Karpas-422 (cell line): ENCODE measurements at places on chromosomes 11 and 22.

- no peak for DNase-seq
Observed at GRCh38 chr11:92457250-92457649, 232.6 kb downstream of the FAT3 start.

- DNase-seq: no peak
Observed at GRCh38 chr22:44406341-44407170, 91.5 kb downstream of the RTL6 start.

DNA sequence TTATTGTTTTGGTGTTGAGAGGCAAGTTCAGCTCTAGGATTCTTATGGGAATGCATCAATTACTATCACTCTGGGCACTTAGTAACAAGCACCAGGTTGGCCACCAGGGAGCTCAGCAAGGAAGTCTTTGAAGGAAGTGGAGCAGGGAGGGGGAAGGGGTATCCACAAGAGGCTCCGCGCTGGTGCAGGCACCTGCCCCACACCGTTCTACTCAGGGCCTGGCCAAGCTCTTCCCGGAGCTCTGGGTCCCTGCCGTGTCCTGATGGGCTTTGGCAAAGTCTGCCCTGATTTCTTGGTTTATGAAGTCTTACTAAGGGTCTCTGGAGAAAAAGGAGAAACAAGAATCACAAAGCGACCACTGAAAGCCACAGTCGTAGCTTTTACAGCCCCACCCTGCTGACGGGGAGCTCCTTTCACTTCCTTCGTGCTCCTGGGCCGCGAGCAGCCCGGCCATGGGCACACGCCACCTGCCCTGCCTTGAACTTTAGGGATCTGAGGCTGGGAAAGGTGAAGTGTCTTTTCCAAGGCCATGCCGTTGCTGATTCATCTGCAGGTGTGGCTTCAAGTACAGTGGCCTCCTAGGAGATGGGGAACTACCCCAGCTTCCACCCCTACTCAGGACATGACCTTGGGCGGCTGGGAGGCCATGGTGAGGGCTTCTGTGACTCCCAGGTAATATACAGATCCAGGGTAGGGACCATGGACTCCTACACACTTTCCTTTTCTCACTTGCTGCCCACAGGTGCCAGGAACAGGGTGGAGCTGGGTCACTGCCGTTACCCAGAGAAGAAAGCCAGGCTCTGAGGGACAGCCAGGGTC, 15.9 kb upstream of the LRRC32 start:
- DNase-seq: no peak

GRCh38 chr22:47681411-47682165, 919.1 kb downstream of the TBC1D22A start:
- DNase-seq: no peak

DNA sequence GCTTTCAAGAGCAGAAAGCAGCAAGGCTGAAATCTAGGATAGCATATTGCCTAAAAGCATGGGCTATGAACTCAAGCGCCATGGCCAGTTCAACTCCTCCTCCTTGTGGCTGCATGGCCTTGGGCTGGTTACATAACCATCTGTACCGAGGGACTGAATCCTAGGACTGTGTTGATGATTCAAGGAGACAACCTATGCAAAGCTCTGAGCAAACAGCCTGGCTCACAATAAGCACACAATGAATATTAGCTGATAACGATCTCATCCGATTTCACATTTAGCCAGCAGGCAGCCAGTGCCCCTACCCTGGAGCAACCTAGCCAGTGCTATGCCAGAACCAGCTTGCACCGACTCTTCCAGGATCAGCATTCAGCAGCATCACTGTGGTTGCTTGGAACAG, 698.4 kb downstream of the TBC1D22A start:
- no peak for DNase-seq

- DNase-seq: no peak
Observed at GRCh38 chr11:14107050-14107430, 144.5 kb downstream of the SPON1 start.

DNA sequence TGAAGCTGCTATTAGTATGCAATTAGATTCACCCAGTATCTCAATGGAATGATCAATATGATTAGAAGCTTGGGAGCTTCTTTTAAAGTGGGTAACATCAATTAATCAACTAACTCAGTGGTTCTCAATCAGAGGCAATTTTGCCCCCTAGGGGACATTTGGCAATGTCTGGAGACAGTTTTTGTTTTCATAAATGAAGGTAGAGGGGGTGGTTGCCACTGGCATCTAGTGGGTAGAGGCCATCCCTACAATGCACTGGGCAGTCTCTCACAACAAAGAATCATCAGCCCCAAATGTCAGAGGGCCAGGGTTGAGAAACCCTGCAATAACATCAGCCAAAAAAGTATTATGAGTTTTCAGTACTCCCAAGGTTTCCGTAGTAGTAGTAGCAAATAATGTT, 5.9 kb upstream of the AMOTL1 start:
- DNase-seq: peak; percentile 65

DNA sequence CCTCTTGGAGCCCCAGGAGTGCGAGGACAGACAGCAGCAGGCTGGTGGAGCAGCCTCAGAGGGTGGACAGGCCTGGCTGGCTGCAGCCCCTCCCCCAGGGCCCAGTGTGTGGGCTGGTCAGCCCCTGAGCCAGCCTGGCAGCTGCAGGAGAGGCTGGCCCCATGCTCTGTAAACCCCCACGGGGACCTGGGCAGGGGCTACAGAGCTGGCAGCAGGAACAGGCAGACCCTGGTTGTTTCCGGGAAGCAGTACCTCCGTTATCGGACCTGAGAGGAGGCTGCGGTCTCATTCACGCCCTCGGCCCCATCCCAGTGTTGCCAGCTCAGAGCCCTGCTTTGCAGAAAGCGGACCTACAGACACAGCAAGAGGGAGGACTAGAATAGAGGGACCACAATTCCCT, 38.5 kb upstream of the COMT start:
- DNase-seq: no peak

- peak; percentile 78 for DNase-seq
Observed at GRCh38 chr11:130213143-130213978, 53.8 kb downstream of the ST14 start.

DNA sequence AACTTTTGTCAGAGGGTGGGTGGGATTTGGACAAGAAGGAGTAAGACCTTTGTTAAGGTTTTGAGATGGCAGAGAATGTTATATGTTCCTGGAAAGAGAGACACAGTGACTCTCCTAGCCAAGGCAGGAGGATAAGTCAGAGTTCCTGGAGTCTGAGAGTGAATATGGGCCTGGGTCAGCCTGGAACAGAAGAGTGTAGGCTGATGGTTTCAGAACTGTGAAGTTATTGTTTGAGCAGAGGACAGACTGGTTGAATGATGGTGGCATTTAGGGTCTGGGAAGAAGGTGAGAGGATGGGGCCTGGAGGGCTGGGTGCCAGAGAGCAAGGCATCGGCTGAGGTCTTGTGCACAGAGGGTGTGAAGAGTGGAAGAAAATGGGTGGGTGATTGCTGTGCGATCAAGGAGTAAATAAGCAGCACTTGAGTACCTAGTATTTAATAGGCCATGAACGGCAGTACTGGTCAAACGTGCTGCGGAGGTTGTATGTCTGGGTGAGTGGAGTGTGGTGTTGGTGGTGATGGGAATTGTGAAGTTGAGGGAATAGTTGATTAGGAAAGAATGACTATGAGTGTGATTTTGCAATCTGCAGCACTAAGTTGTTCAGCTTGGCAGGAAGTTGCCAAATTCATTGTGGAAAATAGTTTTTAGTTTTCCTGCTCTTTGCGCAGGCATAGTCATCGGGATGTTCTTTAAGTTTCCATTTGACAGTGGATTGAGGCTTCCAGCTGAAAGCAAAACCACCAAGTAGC, 1.8 kb downstream of the PANX1 start:
- peak; percentile 58 for DNase-seq

- no peak for DNase-seq
Observed at GRCh38 chr22:45430871-45431270, 17.4 kb downstream of the RIBC2 start.

DNA sequence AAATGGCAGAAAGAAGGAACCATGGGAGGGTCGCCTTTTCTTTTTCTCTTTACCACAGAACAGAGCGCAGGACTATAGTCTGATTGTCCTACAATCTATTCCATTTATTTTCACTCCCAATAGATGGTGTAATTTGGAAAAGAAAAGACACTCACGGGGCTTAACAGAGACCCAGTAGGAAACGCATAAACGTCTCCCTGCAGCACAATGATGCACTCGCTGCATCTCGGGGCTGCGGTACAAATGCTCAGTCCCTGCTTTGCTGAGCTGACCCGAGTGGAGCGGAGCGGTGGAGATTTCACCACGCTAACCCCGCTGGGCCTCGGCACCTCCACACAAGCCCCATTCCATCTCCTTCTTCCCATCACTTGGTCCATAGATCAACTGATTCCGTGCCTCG, 1.5 kb downstream of the FEZ1 start:
- DNase-seq: no peak

GRCh38 chr11:94477624-94478023, 16.0 kb downstream of the MRE11 start:
- no peak for DNase-seq

- DNase-seq: no peak
Observed at GRCh38 chr22:42608823-42609361, 5.8 kb downstream of the POLDIP3 start.

DNA sequence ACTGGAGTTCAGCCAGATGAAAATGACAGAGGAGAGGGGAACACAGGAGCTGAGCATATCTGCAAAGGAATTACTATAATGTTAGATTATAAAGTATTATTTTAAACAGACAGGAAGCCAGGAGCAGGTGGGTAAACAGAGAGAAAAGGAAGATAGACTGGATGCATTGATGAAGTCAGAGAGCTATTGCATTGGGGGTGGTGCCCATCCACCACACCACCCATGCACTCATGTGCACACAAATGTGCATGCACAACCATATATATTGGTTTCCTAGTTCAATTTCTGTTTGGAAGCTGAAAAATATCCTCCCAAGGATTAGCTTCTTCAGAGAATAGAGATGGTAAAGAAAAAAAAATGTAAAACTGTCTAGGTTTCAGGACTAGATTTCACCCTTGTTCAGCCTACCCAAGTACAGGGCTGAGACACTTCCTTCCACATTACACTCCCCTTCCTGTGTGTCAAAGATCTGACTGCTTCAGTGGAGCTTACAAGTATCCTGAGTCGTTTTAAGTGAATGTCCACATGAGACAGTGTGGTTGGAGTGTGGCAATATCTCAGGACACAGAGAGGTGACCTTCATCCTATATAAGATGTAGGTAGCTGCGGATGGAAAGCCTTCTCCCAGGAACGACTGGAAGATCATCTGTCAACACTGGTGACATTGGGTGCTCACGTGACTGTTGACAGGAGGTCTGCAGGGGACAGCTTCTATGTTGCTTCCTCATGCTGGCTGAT, 12.2 kb upstream of the SMPD1 start:
- no peak for DNase-seq

- DNase-seq: no peak
Observed at GRCh38 chr11:109304159-109304558, 117.8 kb upstream of the C11orf87 start.

- DNase-seq: peak; percentile 99
Observed at GRCh38 chr11:104164028-104164520, at the start of gene PDGFD. TSS of gene PDGFD (minus strand) at chr11:104164147.

- DNase-seq: no peak
Observed at GRCh38 chr11:4393858-4394223, 339 bp upstream of the TRIM21 start.

DNA sequence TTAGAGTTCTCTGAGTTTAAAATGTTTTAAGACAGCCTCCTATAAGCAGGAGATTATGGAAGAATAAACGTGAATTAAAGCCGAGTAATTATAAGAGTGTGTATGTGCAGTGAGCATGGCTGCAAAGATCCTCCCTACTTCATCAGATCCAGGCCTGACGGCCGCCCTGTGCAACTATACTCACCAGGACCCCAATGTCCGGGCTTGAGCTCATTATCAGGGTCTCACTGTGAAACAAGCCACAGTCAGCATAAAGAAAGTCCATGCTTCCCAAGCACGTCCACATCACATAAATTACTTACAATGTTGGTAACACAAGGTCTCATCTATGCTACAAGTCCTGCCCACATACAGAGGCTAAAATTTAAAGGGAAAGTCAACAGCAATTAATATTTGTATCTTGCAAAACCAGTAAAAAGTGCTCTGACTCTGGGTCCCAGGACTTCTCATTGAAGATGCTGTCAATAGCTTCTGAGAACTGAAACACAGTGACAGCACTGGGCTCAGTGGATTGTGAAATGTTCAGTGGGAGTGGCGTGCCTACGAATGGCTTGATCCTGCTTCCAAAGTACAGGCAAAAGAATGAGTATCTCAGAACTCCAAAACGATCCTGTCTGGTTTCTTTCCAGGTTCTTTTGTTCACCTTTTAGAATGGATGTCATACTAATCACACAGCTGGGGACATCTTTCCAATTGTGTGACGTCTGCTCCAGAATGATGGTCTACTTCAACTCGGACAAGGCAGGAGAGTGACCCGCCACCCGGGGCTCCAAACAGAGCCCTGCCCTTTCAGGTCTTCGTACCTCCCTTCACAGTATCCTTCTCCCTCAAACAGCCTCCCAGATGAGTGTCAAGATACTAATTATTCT, 72.1 kb upstream of the ARFGAP3 start:
- DNase-seq: no peak

GRCh38 chr11:73218830-73219215, 742 bp downstream of the P2RY2 start:
- no peak for DNase-seq

GRCh38 chr11:12281571-12282478, 95.5 kb upstream of the PARVA start:
- peak; percentile 88 for DNase-seq

DNA sequence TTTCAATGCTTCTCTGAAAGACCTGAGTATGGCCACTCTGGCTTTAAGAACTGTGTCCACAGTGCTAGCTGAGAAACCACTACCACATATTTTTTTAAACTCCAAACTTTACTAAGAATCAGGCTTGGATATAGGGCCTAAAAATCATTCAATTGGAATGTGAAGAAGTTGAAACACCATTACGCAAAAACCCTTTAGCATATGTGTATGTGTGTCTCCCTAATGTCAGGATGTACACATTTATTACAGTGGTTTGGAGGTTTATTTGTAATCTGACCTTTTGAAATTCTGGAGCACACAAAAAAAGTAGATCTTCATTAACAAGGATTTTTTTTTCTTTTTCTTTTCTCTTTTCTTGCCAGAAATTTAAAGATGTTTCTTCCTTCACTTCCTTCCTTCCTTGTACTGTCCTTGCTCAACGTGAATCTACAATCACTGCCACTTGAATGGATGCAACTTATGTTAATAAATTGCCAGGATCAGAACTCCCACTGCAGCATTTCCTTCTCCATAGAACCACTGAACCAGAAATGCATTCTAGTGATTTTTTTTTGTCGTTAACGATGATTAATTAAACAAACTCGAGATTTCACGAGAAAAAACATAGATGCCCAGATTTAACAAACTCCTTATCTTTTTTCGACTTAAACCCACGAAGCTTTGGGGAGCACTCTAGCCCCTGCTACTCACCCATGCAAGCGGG, 3.1 kb upstream of the ADM start:
- no peak for DNase-seq

DNA sequence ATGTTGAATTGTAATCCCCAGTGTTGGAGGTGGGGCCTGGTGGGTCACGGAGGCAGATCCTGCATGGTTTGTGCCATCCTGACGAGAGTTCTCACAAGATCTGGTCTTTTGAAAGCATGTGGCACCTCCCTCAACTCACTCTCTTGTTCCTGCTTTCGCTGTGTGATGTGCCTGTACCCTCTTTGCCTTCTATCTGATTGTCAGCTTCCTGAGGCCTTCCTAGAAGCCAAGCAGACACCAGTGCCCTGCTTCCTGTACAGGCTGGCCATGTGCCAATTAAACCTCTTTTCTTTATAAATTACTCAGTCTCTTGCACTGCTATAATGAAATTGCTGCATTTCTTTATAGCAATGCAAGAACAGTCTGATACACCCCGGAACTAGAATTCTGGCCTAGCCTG, 13.1 kb downstream of the PTPN5 start:
- DNase-seq: no peak
